ENCODE measurements at places on chromosomes 2 and 18. TPM values are rescaled to one million over a fixed set of nuclear protein-coding genes. Genes with fewer than 3 reads are reported as not detected.

DNA sequence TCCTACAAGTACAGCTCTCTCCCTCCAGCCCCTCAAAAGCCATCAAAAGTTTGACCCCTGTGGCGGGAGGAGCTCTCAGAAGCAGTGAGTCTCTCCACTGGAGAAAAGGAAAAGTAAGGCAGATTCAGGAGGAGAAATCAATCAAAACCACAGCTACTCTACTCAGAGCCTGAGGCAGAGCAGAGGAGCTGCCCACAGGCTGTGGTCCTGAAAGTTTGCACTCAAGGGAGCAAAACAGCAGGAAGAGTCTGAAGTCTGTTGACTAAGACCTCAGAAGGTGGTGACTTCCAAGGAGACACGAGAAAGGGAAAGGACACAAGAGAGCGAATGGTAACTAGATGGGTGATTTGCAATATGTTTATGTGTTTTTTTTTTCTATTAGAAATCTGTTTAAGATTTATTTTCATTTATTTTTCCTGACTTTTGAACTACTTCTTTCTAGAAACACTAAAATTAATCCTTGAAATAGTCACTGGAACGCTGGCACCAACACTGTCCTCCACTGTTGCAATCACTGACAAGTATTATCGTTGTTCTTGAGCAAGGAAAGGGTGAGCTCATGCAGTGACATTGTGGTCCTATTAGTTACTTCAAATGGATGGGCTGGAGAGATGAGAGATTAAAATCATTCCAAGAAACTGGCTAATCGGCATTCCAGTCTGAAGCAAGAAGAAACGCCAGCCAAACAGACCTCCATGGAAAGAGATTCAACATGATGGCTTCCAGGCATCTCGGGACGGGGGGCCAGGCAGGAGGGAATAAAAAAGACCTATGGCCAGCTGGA is 35.8 kb downstream of the PID1 start:
- peak; percentile 50 for DNase-seq

DNA sequence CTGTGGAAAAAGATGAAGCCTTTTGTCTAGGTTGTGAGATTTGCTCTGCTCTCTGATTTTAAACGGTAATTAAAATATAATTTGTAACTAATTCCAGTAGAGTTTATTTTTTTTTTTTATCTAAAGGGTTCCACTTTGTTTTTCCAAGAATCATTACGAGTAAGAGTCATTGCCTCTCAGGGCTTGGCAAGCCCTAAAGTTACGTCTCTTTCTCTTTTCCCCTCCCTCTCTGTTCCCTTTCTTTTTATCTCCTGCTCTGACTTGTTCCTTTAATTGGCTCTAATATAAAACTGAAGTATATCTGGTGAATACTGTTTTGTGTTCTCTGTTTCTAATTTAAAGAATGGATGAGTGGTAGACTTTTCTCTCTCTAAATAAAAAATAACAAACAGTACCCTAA is 75.8 kb downstream of the CALCRL start:
- DNase-seq, result no peak

- DNase-seq, result no peak
These were observed 149.5 kb upstream of the PXDN start for GRCh38 chr2:1893856-1894255.

DNA sequence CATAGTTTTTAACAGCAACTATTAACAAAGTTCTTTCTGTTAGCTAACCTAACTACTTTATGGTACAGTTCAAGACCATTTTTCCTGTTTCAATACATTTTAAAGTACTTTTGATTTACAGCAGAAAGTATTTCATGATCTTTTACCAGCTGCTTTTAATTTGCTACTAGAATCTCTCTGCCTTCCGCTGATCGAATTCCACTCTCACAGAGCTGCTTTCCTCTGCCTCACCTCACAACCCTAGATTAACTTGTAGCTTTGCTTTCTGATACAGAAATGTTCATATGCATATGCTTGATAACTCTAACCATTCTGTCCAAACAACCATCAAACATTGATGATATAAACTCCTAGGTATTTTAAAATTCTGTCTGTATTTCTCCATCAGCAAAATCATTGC is 463.2 kb upstream of the ZEB2 start:
- no peak for DNase-seq

DNA sequence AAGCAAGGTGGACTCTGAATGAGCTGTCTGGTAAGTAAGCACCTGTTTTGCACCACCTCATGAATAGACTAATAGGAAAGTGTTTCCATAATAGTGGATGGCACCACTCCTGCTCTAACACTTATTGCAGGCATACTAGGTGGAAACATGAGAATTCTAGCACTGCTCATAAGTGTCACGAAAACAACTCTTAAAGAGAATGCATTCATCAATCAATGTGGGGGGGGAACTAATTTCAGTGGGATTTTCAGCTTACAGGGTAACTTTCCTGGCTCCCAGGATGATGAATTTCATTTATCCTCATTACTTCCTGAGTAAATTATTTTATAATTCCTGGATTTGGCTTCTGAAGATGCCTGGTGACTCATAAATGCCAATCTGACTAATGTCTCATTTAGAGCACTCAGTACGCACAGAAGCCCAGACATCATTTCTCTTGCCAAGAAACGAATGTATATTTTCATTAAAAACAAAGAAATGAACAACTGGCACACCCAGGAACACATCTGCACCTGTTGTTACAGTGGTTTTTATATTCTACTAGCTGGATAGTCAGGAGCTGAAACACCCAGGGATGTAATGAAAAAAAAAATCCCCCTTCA is 129.6 kb downstream of the PID1 start:
- no peak for DNase-seq

DNA sequence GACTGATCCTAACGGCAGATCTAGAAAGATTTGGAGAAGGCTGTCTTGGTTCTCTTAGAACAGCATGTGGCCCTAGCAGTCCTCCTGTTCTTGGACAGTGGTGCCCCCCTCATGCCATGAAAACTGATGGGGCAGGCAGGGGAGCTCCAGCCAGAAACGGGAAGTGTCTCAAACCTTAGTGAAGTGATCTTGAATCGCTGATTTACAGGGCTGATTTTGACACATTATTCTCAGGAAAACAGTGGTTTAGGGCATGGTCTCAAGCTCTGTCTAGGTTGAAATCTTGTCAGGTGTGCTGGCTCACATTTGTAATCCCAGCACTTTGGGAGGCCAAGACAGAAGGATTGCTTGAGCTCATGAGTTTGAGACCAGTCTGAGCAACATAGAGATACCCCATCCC is 37.8 kb downstream of the SRSF7 start:
- no peak for DNase-seq

GRCh38 chr2:170968205-170969003 is 39.4 kb downstream of the GORASP2 start:
- DNase-seq, result no peak

DNA sequence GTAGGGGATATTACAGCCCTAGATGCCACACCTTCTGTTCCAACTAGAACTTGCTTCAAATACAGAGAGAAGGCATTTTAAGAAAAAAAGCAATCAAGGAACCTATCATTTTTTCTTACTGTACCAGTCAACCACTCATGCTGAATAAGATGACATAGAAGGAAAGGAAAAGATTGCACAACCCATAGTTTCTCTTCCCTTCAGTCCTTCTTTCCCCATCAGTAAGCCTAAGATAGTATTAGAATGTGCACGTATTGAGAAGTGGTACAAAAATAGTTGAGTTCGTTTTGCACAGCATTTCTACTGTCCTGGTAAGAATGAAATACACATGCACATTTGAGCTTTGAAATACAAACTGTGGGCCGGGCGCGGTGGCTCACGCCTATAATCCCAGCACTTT is 27.0 kb upstream of the HK2 start:
- no peak for DNase-seq

DNA sequence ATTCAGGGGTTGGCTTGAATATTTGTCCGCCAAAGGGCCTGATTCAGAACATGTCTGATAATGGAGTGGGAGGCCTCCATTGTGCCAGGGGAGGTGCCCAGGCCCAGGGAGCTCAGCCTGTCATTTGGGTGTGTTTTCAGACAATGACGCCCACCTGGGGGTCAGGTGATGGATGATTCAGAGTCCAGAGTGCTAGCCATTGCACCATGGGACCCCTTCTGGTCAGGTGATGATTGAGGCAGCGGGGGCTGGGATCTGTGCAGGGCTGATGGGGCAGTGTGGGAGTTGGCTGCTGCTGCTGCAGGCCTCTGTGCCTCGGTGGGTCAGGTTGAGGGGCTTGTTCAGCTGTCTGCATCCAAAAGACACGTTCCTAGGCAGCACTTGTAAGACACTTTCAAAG is 8.3 kb upstream of the ARHGEF4 start:
- DNase-seq, result no peak

- DNase-seq, result no peak
These were observed 223.7 kb downstream of the LOXHD1 start for GRCh38 chr18:46433121-46433826.

DNA sequence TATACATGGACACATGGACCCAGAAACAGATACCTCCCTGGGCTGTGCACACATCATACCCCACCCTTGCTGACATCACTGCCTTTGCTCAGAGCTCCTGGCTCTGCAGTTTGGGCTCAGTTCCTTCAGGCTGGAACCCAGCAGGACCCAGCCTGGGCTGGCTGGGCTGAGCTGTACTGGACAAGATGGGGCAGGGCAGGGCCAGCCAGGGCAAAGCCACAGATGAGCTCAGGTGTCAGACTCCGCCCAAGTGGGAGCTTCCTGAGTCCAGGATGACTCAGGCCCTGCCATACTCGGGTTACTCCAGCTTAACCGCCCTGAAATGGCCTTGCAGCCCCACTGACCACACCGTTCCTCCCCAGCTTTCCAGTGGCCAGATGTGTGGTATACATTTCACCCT is 284.9 kb downstream of the OSR1 start:
- no peak for DNase-seq

DNA sequence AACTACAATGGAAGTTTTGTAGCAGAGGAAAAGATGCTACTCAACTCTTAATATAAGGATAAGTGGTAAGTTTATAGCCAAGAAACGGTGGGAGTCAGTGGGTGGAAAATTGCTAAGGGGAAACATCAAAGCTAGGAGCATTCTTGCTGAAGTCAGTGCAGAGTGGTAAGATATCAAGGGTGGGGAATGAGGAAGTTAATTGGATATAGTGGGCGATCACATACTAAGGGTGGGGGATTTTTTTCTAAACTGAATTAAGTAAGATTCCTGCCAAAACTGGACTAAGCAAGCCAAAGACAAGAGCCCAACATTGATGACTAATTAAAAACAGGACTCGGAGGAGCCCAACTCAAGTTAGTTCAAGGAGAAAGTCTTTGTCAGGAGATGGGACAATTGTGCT is 525.4 kb downstream of the CCDC85A start:
- DNase-seq, result no peak

CFAP210 gene
- 3.3 TPM for total RNA-seq

LYPD1 gene
- 6.6 TPM for total RNA-seq

MERTK gene
- total RNA-seq, result 20.2 TPM

ALK gene
- total RNA-seq, result 0.25 TPM

ST8SIA5 gene
- total RNA-seq, result 0.09 TPM

CLEC4F gene
- total RNA-seq, result 0.31 TPM

FAM237A gene
- not detected for total RNA-seq

ADAM23 gene
- 1.7 TPM for total RNA-seq

PAX3 gene
- not detected for total RNA-seq
